ENCODE measurements at places on chromosomes 6 and 20.

GRCh38 chr20:43954704-43955061 is 40.0 kb downstream of the TOX2 start:
- DNase-seq: no peak

GRCh38 chr20:62989201-62989601 is 17.6 kb downstream of the BHLHE23 start:
- DNase-seq: no peak

- no peak for DNase-seq
Observed at GRCh38 chr6:143810745-143811144, 32.4 kb upstream of the LTV1 start.

GRCh38 chr20:58684291-58684690 is 8.3 kb upstream of the NPEPL1 start:
- DNase-seq: no peak

- DNase-seq: no peak
Observed at GRCh38 chr6:134002821-134003220, 49.6 kb downstream of the SLC2A12 start.

- no peak for DNase-seq
Observed at GRCh38 chr6:136465766-136466303, 84.4 kb downstream of the MAP7 start.

All from inflammatory macrophage (primary cell).